ENCODE measurements at places on chromosomes 4 and X.
A peak's percentile ranks its signal among the peaks of the same experiment; 100 is the strongest.

DNA sequence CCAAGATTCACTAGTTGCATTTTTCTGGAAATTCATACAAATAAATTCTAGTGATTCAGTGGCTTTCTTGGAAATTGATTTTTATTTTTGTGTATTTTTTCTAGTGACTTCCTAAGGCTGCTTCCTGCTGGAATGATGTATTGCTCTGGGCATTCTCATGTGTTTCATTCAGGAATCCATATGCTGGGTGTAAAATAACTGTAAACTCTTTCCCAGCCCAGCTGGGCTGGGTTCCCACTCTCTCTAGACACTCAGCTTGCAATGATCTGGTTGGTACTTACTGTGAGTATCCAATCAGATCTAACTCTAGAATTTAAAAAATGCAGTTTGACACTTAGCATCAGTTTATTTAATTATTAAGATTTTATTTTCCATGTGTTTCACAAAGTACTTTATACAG is 882.2 kb downstream of the STIM2 start:
- DNase-seq = no peak

DNA sequence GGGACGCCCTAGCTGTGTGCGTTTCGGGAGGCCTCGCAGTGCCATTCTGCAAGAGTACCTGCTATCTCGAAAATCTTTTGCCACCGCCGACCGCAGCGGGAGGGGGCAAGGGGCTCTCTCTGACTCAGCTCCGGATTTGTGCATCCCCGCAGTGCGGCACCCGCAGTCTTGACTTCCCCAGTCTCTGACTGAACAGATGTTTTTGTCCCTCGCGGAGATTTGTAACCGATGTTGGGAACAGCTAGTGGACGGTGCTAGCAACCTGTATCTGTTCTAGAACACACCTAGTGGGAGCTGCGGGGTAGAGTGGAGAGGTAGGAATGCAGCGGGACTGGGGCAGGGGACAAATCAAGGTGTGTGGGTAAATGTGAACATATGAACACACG is 17.2 kb downstream of the NKX6-1 start:
- DNase-seq = no peak

- peak; percentile 13 for DNase-seq
These were observed 36.0 kb upstream of the CCNG2 start for GRCh38 chr4:77120886-77121508.

DNA sequence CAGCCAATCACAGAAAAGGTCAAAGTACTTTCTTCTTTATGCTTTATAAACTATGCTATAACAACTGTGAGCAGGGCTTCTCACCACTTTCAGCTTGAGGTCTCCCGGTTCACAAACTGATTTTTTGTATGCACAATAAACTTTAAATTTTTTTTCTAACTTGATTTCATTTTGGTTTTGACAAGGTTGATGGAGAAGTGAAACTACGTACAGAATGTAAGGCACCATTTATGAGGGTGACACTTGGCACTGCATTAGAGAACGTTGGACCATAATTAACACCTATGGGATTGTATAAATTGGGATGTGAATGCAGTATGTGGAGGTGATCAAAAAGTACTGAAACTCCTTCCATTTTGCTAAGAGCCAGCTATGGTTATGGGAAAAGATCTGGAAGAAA is 857.9 kb upstream of the HTR2C start:
- DNase-seq = no peak

DNA sequence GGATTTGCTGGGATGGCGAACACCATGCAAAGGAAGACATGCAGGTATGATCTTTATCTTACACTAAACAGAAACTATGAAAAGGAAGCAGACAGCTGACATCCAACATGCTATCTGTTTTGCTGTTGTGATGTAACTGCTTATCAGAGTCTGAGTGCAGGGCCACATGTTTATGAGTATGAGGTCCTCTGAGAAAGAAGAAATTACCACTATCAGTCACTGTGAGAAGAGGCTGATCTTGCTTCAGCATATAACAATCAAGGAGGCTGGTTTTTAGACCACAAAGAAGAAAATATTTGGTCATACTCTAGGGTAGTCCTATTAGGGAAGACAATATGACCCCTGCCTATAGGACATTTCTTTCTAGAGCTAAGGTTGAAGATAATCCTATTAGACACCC is 18.5 kb downstream of the CLGN start:
- DNase-seq = no peak

Data from GM03348 (cell line).